Dermis microvascular lymphatic vessel endothelial cell (primary cell): ENCODE measurements at places on chromosomes 2 and 18. TPM values are rescaled to one million over a fixed set of nuclear protein-coding genes. Genes with fewer than 3 reads are reported as not detected.

The RASGRP3 gene
- 184 and 191 TPM in 2 replicates for total RNA-seq

The FAM228A gene
- total RNA-seq, result 0.13 TPM in 2 replicates

The CROCC2 gene
- not detected in 2 replicates for total RNA-seq

The PLB1 gene
- 0.26 and 0.38 TPM in 2 replicates for total RNA-seq

The STAT4 gene
- total RNA-seq, result 0.13 and 0.51 TPM in 2 replicates
